ENCODE measurements at places on chromosomes 6 and 20.

GRCh38 chr20:1779567-1779966, 115.6 kb upstream of the SIRPA start:
- no peak for DNase-seq

DNA sequence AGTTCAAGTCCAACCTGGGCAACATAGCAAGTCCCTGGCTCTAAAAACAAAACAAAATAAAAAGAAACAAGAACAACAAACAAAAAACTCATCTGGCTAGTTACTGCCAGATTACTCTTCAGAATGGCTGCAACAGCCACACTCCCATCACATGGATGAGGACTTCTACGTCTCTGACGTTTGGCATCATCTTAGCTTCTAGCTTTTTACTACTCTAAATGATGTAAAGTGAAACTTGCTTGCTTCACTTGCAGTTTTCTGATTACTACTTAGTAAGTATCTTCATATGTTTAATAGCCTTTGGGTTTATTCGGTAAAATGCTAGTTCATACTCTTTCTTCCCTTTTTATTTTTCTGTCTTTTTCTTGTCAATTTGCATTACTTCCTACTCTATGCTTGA, 161.1 kb upstream of the CARMIL1 start:
- no peak for DNase-seq

DNA sequence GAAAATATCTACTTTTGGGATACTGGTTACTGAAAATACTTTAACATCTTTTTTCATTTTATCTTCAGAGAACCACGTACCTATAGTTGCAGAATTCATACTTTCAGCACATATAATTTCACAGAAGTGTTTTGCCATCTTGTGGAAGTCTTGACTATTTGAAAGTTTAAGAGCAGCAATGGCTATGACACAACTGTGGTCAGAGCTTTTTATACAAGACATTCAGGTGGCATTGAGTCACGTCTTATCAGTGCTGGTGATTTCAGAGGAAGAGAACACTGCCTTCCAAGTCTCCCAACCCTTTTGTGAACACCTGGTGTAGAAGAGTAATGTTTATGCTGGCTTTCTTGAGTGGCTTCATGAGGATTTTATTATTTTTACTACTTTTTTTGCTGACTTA, 171.6 kb downstream of the ARID1B start:
- DNase-seq: peak; percentile 57

- no peak for DNase-seq
These were observed 44.6 kb upstream of the SEC63 start for GRCh38 chr6:108002365-108003221.

GRCh38 chr6:130560231-130560630, 194.4 kb downstream of the TMEM200A start:
- DNase-seq: no peak

- no peak for DNase-seq
These were observed 41.0 kb downstream of the TMEM242 start for GRCh38 chr6:157282284-157282683.

DNA sequence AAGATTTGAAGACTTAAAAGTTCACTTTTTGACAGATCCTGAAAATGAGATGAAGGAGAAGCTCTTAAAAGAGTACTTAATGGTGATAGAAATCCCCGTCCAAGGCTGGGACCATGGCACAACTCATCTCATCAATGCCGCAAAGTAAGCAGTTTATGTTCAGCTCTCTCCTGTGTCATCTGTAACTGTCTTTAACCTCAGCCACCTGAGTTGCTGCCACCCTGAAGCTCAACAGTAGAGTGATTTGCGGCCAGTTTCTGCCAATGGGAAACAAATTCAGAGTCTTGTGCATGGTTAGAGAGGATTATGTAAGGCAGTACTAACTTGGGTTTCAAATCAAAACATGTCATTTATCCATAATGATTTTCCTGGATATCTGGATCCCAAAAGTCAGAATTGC, 10.1 kb downstream of the TNFAIP3 start:
- no peak for DNase-seq

GRCh38 chr20:41476013-41476441, 109.4 kb upstream of the EMILIN3 start:
- DNase-seq: peak; percentile 30

GRCh38 chr6:52576054-52576391, 837 bp downstream of the TRAM2 start:
- no peak for DNase-seq

DNA sequence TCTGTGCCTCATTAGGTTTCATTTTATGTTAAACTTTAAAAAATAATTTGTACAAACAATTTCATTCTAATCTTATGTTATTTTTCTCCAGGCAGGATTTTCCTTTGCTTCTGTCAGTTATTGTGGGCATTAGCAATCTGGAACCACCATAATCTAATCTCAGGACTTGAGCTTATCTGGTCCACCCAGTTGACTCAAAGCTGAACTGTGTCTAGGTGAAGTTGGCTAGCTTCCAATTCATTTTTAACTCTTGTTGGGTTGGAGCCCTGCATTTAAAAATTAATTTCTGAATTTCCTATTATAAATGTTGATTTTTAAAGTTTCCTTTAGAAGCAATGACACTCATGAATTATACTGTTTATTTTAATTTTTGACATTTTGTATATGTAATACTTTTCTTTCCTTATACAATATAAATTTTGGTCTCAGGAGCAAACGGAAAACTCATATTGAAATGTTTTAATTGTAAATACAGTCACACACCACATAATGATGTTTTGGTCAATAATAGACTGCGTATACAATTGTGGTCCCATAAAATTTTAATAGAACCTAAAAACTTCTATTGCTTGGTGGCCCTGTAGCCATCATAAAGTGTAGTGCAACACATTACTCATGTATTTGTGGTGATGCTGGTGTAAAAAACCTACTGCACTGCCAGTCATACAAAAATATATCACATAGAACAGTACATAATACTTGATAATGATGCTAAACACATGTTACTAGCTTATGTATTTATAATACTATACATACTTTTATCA, 121.3 kb downstream of the CLVS2 start:
- no peak for DNase-seq

GRCh38 chr6:14501240-14501639, 383.7 kb downstream of the CD83 start:
- DNase-seq: no peak

- no peak for DNase-seq
These were observed 109.9 kb downstream of the POPDC3 start for GRCh38 chr6:105069821-105070445.

DNA sequence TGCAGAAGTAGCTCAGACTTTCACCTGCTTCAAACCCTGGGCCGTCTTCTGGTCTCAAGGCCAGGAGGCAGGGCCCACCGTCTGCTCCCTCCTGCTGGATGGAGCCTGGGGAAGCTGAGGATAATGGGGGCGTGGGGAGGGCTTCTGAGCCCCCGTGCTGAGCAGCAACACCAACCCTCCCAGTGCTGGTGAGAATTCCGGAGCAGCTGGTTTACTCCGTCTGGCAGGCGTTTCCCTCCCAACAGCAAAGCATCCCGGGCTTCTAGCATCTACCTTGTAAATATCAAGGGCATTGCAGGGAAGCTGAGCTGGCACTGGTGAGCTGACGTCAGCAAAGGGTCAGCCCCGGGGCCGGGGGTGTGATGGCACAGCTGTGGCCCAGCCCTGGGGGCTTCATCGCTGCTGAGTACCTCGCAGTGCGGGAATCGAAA, 16.8 kb upstream of the CHRNA4 start:
- DNase-seq: no peak

DNA sequence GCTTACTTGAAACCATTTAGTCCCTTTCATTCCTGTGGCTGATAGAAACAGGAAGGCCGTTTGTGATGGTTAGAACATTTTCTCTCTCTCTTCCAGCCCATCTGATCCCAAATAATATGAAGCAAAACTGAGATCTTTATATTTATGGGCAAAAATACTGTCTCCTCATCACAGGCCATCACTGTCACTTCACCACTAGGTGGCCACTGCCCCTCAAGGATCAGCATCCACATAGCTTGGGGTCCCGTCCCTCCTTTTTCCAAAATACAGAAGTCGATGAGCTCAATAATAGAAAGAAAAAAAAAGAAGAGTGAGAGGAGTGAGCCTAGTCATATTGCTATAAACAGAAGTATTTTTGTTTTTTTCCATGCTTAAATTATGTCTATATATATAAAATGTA, 46.4 kb upstream of the LAMP5 start:
- DNase-seq: peak; percentile 21

DNA sequence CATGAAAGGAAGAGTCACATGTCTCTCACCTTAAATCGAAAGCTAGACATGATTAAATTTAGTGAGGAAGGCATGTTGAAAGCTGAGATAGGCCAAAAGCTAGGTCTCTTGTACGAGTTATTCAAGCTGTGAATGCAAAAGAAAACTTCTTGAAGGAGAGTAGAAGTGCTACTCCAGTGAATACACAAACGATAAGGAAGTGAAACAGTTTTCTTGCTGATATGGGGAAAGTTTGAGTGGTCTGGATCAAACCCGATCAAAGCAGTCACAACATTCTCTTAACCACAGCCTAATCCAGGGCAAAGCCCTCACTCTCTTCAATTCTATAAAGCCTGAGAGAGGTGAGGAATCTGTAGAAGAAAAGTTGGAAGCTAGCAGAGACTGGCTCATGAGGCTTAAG, 1.9 kb upstream of the TPD52L1 start:
- no peak for DNase-seq

Measured in common myeloid progenitor, CD34-positive (primary cell).